ENCODE measurements at places on chromosomes 11 and 22.
A peak's percentile ranks its signal among the peaks of the same experiment; 100 is the strongest.

GRCh38 chr11:16356761-16357393 lies 531 bp upstream of the SOX6 start:
- DNase-seq: no peak

DNA sequence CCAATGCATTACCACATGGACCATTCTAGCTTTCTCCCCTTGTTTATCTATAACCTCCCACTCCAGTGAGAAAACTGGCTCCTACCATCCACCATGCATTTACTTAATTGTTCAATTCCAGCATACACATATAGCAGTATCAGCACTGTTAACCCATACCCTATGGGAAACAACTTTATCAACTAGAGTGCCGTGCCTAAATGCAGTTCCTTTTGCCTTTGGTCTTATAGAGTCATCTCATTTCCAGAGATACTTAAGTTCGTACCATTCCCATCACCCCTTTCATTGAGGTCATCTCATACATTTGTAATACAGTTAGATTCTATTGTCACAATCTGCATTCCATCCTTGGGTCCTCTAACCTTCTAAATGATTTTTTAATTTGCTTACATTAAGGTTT lies 86.9 kb downstream of the PARVA start:
- no peak for DNase-seq

DNA sequence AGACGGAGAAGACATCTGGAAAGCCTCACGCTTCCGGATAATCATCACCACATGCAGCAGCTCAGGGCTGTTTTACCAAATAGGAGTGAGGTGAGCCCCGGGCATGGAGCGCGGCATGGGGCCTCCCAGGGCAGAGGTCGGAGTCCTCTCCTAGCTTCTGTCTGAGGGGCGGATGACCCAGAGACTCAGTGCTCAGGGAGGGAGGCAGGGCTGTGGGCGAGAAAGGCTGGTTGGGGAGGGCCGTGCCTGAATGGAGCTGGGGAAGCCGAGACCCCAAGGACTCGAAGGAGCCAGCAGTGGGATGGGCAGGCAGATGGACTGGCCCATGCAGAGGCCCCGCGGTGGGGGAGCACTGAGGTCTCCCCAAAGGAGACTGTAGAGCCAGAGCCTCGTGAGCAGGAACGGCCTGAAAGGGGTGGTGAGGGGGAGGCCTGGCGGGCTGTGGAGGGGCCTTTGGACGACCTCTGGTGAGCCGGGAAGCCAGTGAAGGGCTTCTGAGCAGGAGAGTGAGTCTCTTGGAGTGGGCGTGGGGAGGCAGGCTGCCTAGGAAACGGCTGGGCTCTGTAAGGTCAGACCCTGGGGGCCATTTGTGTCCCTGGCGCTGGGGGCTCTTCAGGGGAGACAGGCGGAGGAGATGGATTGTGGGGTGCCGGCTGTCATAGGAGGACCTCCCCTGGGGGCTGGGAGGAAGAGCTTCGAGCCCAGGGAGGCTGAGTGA lies 24.7 kb upstream of the PANX2 start:
- no peak for DNase-seq

DNA sequence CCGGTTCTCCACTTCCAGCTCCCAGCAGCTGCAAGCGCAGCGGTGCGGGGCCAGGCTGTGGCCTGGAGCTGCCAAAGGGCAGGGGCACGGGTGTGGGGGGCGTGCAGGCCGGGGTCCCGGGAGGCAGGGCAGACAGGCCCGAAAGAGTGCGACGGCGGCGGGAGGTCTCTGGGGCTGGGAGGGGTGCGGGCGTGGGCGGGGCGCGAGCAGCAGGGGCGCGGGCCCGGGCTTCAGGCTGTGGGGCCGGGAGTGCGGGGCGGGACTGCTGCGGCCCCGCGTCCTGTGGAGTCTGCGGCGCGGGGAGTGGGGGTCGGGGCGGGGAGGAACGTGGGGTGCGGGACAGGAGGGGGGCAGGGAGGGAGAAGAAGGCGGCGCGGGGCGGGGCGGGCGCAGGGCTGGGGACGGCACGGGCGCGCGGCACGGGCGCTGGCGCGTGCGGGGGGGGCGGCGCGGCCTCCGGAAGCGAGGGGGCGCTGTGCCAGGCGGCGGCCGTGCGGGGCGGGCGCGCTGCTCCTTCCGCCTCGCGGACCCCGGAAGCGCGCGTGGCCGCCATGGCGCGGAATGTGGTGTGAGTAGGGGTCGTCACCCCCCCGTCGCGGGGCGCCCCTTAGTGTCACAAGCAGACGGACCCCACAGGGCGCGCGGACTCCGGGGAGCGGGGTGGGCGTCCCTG lies at the start of gene MRPL23:
MRPL23 (plus strand) TSS at position 521 of the 673 bp plus-strand sequence; CDS start at position 552, 31 bp downstream.
- no peak for DNase-seq

GRCh38 chr11:125922156-125922555 lies 17.8 kb downstream of the DDX25 start:
- no peak for DNase-seq

DNA sequence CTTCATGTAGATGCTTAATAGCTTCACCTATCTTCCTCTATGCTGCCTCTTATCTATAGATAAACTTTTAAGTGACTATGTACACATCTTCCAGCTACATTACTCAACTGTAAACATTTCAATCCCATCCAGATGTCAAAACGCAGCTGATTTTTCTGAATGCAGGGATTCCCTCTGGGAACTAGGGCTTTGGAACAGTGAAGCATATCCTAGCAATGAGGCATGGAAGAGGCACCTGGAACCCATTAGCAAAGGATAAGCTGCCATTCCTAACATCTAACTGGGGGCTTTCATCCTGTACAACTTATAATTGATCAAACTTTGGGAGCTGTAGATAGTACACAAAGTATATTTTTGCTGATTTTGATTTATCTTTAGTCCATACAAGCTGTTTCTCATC lies 40.8 kb upstream of the OPCML start:
- DNase-seq: no peak

DNA sequence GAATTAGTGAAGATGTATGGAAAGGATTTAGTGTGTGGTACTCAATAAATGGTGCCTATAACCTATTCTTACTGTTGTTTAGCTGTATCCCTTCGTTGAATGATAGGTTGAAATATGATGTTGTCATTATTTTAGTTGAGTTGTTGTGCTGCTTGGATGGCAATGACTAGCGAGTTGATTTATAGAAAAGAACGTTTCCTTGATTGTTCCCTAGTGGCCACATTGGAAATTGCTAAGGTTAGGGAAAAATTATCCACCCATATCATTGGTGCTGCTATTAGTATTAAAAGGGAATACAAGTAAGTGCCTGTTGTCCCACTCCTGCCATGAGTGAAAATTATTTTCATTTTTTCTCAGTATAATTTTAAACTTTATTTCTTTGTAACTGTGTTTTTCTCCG lies 14.5 kb downstream of the EMSY start:
- DNase-seq: no peak

GRCh38 chr11:78907636-78908035 lies 333.0 kb upstream of the NARS2 start:
- no peak for DNase-seq

DNA sequence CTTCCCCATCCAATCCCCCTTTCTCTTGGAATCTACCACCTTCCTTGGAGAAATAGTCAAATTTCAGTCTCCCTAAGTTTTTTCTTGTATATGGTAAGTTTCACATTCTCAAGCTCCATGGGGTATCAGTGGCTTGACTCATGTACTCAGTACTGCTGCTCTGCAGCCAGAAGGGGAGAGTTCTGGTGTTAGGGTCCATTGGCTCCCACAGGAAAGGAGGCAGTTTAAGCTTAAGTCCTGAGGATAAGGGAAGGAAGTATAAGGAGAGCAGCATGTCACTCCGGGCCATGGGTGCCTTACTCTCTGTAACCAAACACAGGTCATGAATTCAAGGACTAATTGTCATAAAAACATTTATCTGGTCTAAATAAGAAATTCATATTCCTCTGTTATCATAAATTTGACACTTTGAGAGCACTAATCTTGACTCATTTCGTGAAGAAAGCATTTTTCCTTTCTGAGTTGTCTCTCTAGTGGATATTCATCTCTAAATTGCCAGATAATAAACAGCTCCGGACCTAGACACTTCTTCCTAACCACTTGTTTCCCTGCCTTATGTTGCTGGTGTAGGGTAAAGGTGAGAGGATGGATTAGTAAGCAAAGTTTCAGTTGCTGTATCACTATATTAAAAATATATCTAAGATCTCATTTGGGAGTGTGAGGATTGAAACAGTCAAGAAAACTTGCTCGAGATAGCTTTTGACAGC lies 20.1 kb upstream of the SORL1 start:
- no peak for DNase-seq

DNA sequence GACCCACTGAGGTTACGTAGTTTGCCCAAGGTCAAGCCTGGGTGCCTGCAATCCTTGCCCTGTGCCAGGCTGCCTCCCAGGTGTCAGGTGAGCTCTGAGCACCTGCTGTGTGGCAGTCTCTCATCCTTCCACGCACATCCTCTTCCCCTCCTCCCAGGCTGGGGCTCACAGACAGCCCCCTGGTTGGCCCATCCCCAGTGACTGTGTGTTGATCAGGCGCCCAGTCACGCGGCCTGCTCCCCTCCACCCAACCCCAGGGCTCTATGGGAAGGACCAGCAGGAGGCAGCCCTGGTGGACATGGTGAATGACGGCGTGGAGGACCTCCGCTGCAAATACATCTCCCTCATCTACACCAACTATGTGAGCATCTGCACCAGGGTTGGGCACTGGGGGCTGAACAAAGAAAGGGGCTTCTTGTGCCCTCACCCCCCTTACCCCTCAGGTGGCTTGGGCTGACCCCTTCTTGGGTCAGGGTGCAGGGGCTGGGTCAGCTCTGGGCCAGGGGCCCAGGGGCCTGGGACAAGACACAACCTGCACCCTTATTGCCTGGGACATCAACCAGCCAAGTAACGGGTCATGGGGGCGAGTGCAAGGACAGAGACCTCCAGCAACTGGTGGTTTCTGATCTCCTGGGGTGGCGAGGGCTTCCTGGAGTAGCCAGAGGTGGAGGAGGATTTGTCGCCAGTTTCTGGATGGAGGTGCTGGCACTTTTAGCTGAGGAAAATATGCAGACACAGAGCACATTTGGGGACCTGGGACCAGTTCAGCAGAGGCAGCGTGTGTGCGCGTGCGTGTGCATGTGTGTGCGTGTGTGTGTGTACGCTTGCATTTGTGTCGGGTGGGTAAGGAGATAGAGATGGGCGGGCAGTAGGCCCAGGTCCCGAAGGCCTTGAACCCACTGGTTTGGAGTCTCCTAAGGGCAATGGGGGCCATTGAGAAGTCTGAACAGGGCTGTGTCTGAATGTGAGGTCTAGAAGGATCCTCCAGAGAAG lies 1.6 kb downstream of the GSTP1 start:
- peak; percentile 89 for DNase-seq

DNA sequence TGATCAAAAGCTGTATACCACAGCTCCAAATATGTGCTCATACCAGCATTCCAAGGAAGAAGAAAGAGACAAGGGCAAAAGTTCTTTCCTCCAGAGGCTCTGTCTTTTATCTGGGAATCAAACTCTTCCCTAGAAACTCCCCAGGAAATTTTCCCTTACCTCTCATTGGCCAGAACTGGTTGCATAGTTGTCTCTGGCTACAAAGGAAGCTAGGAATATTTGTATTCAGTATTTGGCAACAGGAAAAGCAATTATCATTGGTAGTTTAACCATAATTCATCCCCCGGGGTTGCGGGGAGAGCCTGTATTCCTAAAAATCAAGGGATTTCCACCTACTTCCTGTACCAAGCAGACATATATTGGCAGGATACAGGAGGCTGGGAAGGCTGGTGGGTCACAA lies 10.5 kb upstream of the ZFTA start:
- DNase-seq: no peak

DNA sequence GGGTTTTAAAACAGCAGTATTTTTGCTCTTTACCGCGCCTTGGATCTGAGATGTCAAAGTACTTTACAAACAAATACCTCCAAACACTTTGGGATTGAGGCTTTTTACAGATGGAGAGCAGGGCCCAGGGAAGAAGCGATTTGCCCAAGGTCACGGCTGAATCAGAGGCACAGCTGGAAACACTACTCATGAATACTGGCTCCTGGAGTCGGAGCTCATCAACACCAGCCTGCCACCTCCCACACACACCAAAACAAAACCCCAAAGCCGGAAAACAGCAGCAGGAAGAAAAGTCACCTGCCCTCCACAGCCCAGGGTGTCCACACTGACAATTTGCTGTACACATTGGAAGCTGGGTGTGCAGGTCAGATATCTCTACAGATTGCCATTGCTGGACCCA lies 339.4 kb downstream of the CADM1 start:
- DNase-seq: no peak

DNA sequence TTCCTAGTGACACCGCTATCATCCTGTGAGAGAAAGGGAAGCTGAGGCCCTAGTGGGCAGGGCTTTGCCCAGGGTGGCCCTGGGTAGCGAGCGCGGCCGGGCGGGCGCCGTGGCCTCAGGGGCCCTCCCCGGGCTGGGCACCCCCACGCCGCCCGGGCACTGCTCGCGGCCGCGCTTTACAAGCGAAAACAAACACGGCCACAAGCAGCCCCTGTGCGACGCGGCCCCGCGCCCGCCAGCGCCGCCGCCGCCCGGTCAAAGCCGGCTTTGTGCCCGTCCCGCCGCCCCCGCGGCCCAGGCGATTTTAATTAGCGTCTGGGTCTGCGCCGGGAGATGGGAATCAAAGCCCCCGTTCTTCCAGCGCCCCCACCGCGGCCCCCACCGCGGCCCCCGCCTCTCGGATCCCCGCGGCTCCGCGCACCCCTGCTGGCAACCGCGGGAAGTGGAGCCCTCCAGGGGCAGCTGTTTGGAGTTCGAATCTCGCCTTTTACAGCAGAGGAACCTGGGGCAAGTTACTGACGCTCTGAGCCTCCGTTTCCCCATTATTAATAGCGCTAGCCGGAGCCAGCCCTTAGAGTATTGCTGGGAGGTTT lies 47.9 kb downstream of the CHRDL2 start:
- no peak for DNase-seq

DNA sequence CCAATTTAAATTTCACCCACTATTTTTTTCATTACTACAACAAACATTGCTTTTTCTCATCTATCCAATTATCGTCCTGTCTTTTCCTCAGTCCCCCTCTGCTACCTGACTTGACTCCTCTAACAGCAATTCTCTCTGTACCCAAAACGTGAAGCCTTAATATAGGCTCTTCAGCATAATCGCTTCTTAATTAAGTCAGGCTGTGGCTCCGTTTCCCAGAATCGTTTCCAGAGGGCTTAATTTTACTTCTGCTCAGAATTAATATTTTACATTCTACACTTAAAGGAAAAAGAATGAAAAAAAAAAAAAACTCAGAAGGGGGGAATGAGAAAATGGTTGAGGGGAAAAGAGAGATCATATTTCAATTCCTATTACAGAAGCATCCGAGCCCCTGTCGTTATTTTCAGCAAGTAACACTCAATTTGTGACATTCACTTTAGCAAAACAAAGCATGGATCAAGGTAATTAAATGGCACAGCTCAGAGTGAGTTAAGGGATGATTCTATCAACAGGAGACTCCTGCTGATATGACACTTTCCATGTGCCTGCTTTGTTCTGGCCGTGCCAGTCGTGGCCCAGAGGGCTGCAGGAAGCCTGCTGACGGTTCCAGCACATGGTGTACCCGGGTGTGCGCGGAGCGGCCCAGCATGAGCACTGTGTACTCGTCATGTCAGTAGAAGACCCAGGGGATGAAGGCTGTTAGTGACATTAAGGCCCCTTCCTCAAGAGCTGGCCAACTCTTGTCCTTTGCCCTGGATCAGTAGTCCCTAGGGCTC lies 272.5 kb downstream of the NTM start:
- DNase-seq: no peak

- no peak for DNase-seq
These were observed 33.2 kb upstream of the GAB2 start for GRCh38 chr11:78450866-78451265.

All from lower leg skin (tissue), 4 donors.